Activated T-helper 1 cell treated with anti-CD3 and anti-CD28 coated beads, Interleukin-12 subunit alpha, Interleukin-12 subunit beta, Interleukin-2, Interleukin-4 antibody, amounts not matched to agents 30 ng/mL and 10 ng/mL and 1 ng/mL, durations not matched to agents 14 hours and 24 hours and 36 hours (primary cell): ENCODE measurements at places on chromosomes 11 and 22.
A peak's percentile ranks its signal among the peaks of the same experiment; 100 is the strongest.

- DNase-seq: no peak
- no peak overlapping the region for H3K4me3 ChIP-seq
- H3K27me3 ChIP-seq: peaks cover 18% of the 10 kb centered on the region
- no peaks in the 10 kb centered on the region for H3K36me3 ChIP-seq
Measured at GRCh38 chr22:30453731-30454510, 17.9 kb downstream of the SEC14L3 start.

DNA sequence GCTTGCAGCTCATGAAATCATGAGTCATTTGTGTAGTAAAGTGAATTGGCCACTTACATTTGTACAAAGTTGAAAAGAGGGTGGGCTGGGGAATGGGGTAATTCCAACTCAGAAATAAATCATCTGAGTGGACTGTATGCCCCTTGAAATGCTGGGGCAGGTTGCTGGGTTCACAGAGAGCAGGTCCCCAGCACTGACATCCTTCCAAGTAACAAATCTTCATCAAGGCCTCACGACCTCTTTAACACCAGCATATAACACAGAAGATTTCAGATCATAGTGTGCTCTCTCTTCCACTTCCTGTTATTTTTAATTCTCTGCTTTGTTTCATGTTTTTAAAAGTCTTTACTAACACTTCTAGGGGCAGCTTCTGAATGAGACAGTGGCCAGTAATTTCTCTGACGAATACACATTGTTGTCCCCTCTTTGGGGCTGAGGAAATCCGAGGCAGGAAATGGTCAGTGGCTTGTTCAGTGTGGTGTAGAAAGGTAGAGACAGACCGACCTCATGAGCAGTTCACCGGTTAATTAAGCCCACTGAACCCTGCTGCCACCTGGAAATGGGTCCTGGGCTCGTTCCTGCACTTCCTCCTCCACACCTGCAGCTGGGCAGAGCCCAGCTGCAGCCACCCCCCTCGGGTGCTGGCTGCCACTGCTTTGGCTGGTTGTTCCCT lies 127.7 kb downstream of the MAML2 start:
- DNase-seq: no peak
- peak overlapping the region; percentile 95 for H3K27ac ChIP-seq
- peaks cover 7% of the 10 kb centered on the region for H3K36me3 ChIP-seq
- no peaks in the 10 kb centered on the region for H3K27me3 ChIP-seq
- peak overlapping the region; percentile 68 for H3K4me3 ChIP-seq

DNA sequence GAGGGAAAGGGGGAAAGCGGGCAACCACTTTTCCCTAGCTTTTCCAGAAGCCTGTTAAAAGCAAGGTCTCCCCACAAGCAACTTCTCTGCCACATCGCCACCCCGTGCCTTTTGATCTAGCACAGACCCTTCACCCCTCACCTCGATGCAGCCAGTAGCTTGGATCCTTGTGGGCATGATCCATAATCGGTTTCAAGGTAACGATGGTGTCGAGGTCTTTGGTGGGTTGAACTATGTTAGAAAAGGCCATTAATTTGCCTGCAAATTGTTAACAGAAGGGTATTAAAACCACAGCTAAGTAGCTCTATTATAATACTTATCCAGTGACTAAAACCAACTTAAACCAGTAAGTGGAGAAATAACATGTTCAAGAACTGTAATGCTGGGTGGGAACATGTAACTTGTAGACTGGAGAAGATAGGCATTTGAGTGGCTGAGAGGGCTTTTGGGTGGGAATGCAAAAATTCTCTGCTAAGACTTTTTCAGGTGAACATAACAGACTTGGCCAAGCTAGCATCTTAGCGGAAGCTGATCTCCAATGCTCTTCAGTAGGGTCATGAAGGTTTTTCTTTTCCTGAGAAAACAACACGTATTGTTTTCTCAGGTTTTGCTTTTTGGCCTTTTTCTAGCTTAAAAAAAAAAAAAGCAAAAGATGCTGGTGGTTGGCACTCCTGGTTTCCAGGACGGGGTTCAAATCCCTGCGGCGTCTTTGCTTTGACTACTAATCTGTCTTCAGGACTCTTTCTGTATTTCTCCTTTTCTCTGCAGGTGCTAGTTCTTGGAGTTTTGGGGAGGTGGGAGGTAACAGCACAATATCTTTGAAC lies 6.8 kb downstream of the MALAT1 start:
- no peaks in the 10 kb centered on the region for H3K27me3 ChIP-seq
- H3K4me3 ChIP-seq: no peak overlapping the region
- peaks cover 30% of the 10 kb centered on the region for H3K36me3 ChIP-seq

GRCh38 chr11:68818181-68818580 lies 23.5 kb downstream of the CPT1A start:
- H3K4me3 ChIP-seq: no peak overlapping the region
- DNase-seq: no peak
- H3K36me3 ChIP-seq: no peaks in the 10 kb centered on the region
- peaks cover 9% of the 10 kb centered on the region for H3K4me1 ChIP-seq
- H3K27ac ChIP-seq: no peak overlapping the region
- no peaks in the 10 kb centered on the region for H3K27me3 ChIP-seq

- H3K27ac ChIP-seq: no peak overlapping the region
- H3K27me3 ChIP-seq: no peaks in the 10 kb centered on the region
- no peak overlapping the region for H3K4me3 ChIP-seq
- H3K36me3 ChIP-seq: no peaks in the 10 kb centered on the region
- no peaks in the 10 kb centered on the region for H3K4me1 ChIP-seq
Measured at GRCh38 chr22:20180245-20180630, 29.4 kb upstream of the CCDC188 start.

DNA sequence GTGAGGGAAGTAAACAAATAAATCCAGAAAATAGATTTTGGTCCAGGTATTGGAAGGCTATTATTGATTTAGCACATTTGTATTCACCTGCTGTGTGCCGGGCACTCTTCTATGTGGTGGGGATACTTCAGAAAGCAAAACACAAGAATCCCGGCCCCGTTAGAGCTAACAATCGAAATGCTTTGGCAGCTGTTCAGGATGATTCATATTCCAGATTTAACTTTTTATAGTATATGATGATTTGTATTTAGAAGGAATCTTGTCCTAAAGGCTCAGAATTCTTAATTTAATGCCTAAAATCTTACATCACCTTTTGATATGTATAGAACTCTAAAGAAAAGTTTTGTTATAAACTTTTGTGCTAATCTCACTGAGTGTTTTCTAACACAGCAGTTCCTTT lies 28.0 kb downstream of the ZC3H12C start:
- peaks cover 13% of the 10 kb centered on the region for H3K27me3 ChIP-seq
- no peak overlapping the region for H3K4me3 ChIP-seq
- DNase-seq: no peak
- H3K36me3 ChIP-seq: no peaks in the 10 kb centered on the region

DNA sequence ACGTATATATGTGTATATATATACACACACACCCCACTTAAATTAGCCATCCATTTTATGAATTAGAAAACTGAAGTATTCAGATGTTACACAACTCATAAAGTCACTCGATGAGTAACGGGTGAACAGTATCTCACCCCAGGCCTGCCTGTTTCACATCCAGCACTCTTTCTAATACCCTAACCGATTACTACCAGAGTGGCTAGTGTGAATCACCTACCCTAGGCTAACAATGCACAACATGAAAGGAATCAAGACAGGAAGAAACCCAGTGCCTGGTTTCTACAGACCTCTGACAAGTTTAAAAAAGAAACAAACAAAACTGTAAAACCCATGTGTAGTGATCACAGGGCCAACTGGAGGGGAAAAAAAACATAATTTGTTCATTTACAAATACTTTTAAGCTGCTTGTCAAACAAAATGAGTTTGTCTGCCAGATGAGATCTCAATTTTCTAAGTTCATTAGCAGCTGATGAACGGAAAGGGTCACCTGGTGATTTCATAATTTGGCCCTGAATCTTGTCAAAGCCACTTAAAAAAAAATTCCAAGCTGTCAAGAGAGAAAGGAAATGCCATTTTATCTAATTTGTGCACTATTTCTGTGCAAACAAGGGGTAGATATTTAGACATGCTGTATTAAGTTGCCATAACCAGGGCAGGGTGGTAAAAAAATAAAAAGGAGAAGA lies 134.8 kb downstream of the LARGE1 start:
- H3K27me3 ChIP-seq: no peaks in the 10 kb centered on the region
- H3K4me3 ChIP-seq: no peak overlapping the region
- H3K36me3 ChIP-seq: no peaks in the 10 kb centered on the region
- DNase-seq: no peak

- no peak for DNase-seq
- H3K4me3 ChIP-seq: no peak overlapping the region
- no peaks in the 10 kb centered on the region for H3K4me1 ChIP-seq
- H3K36me3 ChIP-seq: no peaks in the 10 kb centered on the region
- H3K27me3 ChIP-seq: no peaks in the 10 kb centered on the region
Measured at GRCh38 chr11:91947215-91947820, 277.3 kb upstream of the FAT3 start.

DNA sequence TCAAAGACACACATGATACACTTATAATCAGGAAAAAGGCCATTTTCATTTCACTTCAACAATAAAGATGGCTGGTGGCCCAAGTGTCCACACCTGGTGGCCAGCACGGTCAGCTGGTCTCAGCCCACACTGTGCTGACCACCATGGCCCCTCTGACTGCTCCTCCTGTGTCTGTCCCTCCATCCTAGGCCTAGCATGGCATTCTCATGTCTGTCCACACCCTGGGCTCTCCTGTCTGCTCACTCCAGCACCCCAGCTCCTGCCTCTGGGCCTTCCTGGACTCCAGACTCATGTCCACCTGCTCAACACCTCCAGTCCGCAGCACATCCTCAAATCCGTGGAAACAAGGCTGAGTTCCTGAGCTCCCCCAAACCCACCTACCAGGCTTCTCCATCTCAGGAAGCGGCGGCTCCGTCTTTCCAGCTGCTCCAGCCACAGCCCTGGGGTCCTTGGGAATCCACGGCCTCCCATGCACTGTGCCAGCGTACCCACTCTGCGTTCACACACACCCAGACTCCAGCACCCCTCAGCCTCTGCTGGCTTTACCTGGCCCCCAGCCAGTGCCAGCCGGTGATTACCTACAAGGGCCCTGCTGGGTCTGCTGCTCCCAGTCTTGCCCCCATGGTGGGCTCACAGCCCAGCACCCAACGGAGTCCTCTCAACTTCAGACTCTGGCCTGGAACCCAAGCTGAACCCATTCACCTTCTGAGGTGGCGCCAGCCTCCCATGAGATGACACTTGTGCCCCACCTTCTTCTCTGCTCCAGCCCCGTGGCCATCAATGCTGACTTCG lies 13.9 kb downstream of the SIRT3 start:
- H3K4me3 ChIP-seq: no peak overlapping the region
- H3K4me1 ChIP-seq: peaks cover 9% of the 10 kb centered on the region
- H3K27me3 ChIP-seq: no peaks in the 10 kb centered on the region
- no peak for DNase-seq
- peaks cover 6% of the 10 kb centered on the region for H3K36me3 ChIP-seq
- no peak overlapping the region for H3K27ac ChIP-seq

GRCh38 chr11:78583889-78584288 lies 9.2 kb upstream of the NARS2 start:
- H3K36me3 ChIP-seq: peaks cover 5% of the 10 kb centered on the region
- H3K4me1 ChIP-seq: no peaks in the 10 kb centered on the region
- H3K4me3 ChIP-seq: no peak overlapping the region
- H3K27me3 ChIP-seq: peaks cover 13% of the 10 kb centered on the region
- no peak for DNase-seq
- H3K27ac ChIP-seq: no peak overlapping the region

DNA sequence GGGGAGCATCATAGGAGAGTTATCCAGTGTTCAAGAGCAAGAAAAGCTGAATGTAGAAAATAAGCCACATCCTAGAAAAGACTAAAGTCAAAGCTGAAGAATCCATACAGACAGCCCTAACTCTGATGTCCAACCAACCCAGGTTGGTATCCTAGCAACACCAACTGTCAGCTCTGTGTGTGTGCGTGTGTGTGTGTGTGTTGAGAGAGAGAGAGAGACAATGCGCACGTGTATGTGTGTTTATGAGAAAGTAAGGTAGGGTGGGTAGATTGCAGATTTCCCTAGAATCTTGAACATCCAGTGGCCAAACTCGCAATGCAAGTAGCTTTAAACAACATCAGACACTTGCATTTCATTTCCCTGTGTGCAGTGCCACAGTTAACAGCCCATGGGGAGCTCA lies 274.9 kb downstream of the FAM181B start:
- no peak overlapping the region for H3K4me3 ChIP-seq
- no peaks in the 10 kb centered on the region for H3K36me3 ChIP-seq
- H3K27me3 ChIP-seq: no peaks in the 10 kb centered on the region
- no peak for DNase-seq

GRCh38 chr11:114059278-114059983 lies at the start of gene ZBTB16:
Gene ZBTB16 (plus strand): TSS chr11:114059711. CDS start chr11:114063301, 3,590 bp downstream.
- no peaks in the 10 kb centered on the region for H3K36me3 ChIP-seq
- H3K4me1 ChIP-seq: no peaks in the 10 kb centered on the region
- H3K4me3 ChIP-seq: peak within 1 kb of the TSS; percentile 83
- no peak for DNase-seq
- no peak within 1 kb of the TSS for H3K27ac ChIP-seq

GRCh38 chr11:102620818-102621561 lies 4.1 kb downstream of the MMP20 start:
- peaks cover 13% of the 10 kb centered on the region for H3K27me3 ChIP-seq
- DNase-seq: no peak
- H3K36me3 ChIP-seq: no peaks in the 10 kb centered on the region
- no peaks in the 10 kb centered on the region for H3K4me1 ChIP-seq

DNA sequence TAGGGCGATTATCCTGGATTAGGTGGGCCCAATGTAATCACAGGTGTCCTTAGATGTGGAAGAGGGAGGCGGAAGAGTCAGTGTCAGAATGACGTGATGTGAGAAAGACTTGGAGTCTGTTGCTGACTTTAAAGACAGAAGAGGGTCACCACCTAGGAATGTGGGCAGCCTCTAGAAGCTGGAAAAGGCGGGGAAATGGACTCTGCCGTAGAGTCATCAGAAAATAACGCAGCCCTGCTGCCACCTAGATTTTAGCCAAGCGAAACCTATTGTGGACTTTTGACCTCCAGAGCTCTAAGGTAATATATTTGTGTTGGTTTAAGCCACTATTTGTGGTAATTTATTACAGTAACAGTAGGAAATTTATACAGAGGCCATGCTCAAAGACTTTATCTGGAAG lies 4.8 kb downstream of the DDX10 start:
- peaks cover 3% of the 10 kb centered on the region for H3K27me3 ChIP-seq
- H3K4me3 ChIP-seq: no peak overlapping the region
- H3K27ac ChIP-seq: no peak overlapping the region
- peaks cover 46% of the 10 kb centered on the region for H3K4me1 ChIP-seq

GRCh38 chr22:30667107-30667493 lies 575 bp downstream of the DUSP18 start:
- H3K36me3 ChIP-seq: peaks cover 29% of the 10 kb centered on the region
- H3K4me3 ChIP-seq: peak overlapping the region; percentile 93
- peaks cover 7% of the 10 kb centered on the region for H3K27me3 ChIP-seq

DNA sequence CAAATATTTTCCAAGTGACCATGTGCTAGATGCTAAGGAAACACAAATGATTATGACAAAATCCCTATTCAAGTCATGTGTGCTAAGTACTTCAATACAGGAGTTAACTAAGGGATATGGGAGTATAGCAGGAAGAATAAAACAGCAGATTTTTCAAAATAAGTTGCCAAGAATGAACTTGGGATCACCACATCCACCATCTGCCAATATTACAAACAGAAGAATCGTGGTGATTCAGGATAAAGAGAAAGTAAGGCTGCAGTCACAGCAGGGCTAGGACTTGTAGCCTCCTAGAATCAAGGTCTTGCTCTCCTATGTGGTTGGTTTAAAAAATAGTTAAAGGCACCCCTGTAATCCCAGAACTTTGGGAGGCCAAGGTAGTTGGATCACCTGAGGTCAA lies 34.3 kb downstream of the MRTFA start:
- no peaks in the 10 kb centered on the region for H3K27me3 ChIP-seq
- no peak overlapping the region for H3K4me3 ChIP-seq
- no peaks in the 10 kb centered on the region for H3K36me3 ChIP-seq
